Fibroblast of skin of left biceps (primary cell): ENCODE measurements at places on chromosomes 7 and 10.

DNA sequence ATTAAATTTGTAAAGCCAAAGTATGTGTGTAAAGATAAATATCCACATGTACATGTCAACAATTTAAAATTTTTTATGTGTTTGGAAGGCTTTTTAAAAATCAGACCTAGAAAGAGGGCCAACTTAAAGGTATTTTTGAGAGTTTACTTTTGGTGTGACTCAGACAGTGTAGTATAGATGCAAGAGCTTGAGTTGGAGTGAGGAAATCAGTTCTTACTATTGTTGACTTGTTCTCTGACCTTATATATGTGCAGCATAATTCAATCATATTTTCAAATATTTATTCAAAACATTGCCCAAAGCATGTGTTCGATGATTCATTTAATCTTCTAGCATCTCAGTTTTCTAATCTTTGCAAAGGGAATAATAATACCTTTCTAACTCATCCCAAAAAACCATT lies 243.7 kb upstream of the PRKCQ start:
- DNase-seq: no peak

- no peak for DNase-seq
Observed at GRCh38 chr10:86139066-86139657, 227.4 kb downstream of the GRID1 start.

DNA sequence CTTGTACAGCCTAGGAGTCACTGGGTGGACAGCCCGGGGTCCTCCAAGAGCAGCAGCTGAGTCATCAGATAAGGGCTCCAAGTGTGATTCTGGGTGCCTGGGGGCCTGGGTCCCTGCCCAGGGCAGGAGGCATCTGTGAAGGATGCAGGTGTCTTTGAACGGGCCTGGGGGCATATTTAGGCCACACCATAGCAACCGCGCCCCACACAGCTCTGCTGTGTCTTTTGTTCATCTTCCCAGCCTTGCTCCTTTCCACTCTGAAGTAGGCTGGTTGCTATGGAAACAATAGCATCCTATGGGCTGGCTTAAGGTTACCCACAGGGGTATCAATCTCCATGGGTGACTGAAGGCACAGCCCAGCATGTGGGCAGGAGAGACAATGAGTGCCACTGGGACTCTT lies 324.7 kb downstream of the TCERG1L start:
- DNase-seq: no peak

GRCh38 chr10:105195831-105196230 lies 554.7 kb downstream of the SORCS3 start:
- DNase-seq: no peak

DNA sequence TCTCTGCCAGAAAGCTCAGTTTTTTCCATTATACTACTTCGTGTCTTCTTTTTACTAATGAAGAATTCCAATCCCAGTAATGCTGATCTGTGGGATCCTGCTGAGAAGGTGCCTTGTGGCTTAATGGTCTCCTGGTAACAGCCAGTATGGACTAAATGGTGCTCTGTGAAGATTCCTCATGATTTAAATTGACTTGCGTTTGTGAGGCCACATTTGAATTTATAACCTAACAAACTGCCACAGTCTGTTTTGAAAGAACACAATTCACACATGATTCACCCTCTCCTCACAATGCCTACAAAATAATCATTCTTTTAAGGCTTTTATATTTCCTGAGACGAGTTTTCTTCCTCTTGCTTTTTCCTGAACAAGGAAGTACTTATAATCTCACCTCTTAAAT lies 140.0 kb downstream of the MBL2 start:
- no peak for DNase-seq

- no peak for DNase-seq
Observed at GRCh38 chr7:46949270-46949931, 632.5 kb downstream of the TNS3 start.

GRCh38 chr10:29150010-29150409 lies 138.9 kb upstream of the LYZL1 start:
- no peak for DNase-seq

DNA sequence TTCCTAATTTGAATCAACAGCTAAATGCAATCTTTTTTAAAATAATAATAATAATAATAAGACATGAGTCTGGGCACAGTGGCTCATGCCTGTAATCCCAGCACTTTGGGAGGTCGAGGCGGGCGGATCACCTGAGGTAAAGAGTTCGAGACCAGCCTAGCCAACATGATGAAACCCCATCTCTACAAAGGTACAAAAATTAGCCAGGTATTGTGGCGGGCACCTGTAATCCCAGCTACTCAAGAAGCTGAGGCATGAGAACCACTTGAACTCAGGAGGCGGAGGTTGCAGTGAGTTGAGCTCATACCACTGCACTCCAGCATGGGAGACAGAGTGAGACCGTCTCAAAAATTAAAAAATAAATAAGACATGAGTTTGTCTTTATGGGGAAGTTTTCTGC lies 3.9 kb downstream of the DIP2C start:
- no peak for DNase-seq

- no peak for DNase-seq
Observed at GRCh38 chr7:142669074-142669654, 80.1 kb upstream of the PRSS1 start.

DNA sequence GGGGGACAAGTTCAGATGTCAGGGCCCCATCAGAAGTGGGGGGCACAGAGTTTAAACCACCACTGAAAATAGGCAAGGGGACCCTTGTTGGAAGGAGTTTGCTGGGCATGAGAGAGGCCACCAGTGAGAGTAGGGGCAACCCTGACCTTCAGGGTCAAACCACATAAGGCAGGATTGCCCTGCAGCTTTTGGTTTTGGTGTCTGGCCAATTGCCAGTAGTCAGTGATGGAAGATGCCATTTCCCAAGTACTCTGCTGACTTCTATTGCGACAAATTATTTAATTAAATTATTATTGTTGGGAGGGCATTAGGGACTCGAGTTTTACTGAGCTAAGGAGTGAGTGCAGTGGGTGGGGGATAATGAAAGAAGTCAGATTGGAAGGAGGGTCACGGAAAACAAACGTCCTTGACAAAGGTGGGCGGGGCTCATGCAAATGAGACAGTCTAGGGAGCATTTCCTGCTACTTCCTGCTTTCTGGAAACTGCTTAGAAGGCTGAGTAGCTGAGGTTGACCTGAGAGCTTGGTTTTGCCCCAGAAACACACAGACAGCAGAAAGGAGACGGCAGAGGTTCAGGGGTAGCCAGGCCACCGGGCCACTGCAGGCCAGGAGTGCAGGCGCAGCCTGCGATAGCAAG lies 74.2 kb upstream of the ANLN start:
- no peak for DNase-seq

DNA sequence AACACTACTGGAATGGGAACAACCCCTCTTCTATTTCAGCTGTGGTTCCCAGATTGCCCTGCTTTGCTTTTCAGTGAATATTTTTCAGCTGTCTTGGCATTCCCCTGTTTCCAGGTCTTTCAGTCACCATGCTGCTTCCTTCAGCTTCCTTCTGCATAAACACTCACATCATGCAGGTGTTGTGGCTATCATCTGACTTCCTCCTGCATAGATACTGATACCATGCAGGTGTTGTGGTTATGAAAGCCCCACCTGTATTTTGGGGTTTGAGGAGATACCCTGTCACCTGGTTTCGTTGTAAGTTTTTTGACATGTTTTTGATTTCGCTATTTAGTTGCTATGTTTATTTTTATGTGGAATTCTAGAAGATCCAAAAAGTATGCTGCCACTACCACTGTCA lies 71.5 kb downstream of the SLC35B4 start:
- DNase-seq: no peak

- DNase-seq: no peak
Observed at GRCh38 chr7:131586259-131586658, 29.8 kb upstream of the PODXL start.

DNA sequence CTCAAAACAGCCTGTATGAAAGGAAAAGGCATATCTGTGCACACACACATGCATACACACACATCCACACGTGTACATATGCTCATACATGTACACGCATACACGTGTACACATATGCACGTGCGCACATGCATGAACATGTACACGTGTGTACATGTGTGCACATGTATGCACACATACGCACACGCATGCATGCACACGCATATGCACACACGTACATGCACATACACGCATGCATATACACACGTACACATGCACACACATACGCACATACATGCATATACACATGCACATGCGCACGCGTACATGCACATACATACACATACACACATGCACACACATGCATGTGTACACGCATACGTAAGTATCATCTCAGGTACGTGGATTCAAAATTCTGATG lies 19.4 kb downstream of the DIP2C start:
- no peak for DNase-seq

GRCh38 chr10:27529010-27529783 lies 25.1 kb downstream of the RAB18 start:
- DNase-seq: no peak
